Stimulated activated CD4-positive, alpha-beta T cell treated with anti-CD3 and anti-CD28 coated beads, Interleukin-1b, Interleukin-23, amount 100 ng/mL, for 4 hours (primary cell): ENCODE measurements at places on chromosomes 5 and 9.
A peak's percentile ranks its signal among the peaks of the same experiment; 100 is the strongest.

- no peak for DNase-seq
These were observed 988.7 kb upstream of the ARRDC3 start for GRCh38 chr5:92371889-92372235.

DNA sequence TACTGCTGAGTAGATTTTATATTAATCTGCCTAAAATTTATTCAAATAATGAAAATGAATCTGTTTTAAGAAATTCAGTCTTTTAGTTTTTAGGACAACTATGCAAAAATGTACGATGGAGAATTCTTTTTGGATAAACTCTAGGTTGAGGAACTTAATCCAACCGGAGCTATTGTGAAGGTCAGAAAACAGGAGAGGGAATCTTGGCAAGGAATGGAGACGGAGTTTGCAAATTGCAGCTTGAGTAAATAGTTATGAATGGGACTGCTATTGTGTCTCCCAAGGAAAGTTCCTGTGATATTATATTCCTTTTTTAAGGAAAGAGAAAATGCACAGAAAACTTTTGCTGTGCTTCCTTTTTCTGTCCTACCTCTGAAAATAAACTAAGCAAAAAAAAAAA is 67.9 kb downstream of the IQGAP2 start:
- no peak for DNase-seq

DNA sequence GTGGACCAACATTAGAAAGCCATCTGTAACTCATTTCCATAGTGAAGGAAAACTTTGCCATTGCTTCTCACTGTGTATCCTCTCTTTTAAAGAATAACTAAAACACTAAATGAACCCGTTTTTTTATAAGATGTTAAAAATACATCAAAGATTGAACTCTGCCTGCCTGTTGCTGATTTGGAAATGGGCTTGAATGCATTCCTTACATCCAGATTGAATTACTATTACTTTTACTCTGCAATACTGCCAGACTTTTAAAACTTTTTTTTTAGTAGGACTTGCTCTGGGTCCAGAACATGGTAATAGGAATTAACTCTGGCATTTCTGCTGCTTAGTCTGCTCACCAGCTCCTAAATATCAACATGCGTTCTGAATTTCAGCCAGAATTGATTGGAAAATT is 176.8 kb upstream of the PAPPA start:
- no peak for DNase-seq

DNA sequence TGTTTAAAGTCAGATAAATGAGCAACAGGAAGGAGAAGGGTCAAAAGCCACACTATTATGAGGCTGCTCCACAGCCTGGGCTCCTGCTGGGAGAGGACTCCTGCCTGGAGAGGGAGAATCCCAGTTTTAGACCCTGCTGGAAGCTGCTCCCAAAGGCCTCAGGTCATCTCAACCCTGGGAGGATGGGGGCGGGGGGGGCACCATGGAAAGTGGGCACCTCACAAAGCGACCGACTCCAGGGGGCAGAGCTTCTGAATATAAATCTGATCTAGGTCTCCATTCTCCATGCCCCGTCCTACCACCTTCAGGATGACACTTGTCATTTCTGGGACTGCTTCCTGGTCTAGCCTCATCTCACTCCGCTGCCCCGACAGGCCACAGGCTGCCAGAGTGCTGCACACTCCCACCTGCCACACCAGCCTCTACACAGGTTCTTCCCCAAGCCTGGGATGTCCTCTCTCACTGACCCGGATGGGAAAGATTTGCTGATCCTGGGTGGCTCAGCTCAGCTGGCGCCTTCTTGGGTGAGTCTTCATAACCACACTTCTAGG is 183.4 kb downstream of the GAPVD1 start:
- no peak for DNase-seq

- no peak for DNase-seq
These were observed 760.2 kb downstream of the TAF11L14 start for GRCh38 chr5:18394443-18394804.

DNA sequence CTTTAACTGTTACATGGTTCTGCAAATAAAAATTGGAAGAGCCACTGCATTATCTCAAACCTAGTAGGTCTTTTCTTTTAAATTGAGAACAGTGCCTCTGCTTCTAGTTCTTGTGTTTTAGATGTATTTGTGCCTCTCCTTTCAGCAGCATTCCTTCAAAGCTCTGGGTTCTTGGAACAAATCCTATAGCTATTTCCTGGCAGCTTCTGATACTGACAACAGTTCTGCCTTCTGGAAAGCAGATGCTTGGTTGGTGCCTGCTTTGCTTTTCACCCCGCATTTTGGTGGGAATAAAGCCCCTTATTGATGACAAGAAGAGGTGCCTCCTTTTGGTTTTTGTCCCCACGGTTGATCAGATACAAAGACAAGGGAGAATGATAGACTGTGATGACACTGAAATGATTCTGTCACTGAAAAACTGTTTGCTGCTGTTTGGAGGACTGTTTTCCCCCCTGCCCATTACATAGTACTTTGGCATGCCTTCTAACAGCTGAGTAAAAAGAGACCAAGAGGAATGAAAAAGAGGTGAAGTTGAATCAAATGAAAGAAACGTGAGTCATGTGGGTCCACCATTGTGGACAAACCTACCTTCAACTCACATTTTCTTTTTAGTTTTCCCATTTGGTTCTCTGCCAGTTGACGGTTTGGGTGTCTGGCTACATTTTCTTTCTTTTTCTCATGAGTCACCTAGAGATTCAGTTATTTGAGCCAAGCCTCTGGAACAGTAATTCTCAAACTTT is 5.6 kb downstream of the PTCD2 start:
- no peak for DNase-seq

- DNase-seq, result no peak
These were observed 20.7 kb upstream of the RXRA start for GRCh38 chr9:134305533-134305932.

GRCh38 chr5:67059744-67060490 is 136.7 kb downstream of the CD180 start:
- no peak for DNase-seq

GRCh38 chr5:175524211-175524610 is 45.9 kb downstream of the SFXN1 start:
- no peak for DNase-seq

GRCh38 chr5:168342985-168343384 is 51.5 kb downstream of the WWC1 start:
- no peak for DNase-seq

GRCh38 chr5:57179262-57180200 is 5.7 kb downstream of the GPBP1 start:
- DNase-seq, result no peak

GRCh38 chr5:154756868-154757813 is 2.0 kb downstream of the LARP1 start:
- peak; percentile 46 for DNase-seq

GRCh38 chr9:109411069-109411761 is 86.9 kb downstream of the PTPN3 start:
- DNase-seq, result no peak

GRCh38 chr5:58076483-58077257 is 383.2 kb downstream of the PLK2 start:
- no peak for DNase-seq

DNA sequence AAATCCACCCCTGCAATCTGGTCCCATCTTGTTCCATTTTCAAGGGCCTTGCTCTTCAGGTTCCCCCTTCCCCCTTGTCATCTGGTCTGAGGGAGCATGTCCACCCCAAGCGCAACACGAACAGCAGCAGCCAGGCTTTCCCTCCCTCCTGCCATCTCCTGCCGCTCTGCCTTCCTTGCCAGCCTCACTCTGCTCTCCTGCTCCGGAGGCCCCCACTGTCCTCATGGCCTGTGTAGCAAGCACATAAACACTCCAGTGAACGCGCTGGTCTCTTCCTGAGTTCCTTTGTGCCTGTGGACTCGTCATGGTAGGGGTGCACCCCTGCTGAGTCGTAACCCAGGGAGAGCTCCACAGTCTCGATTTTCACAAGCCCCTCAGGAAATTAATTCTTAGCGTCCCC is 29.9 kb downstream of the TENT4A start:
- DNase-seq, result no peak

- DNase-seq, result no peak
These were observed 435 bp downstream of the ZNF189 start for GRCh38 chr9:101398930-101399642.

- no peak for DNase-seq
These were observed 159.0 kb downstream of the KCTD16 start for GRCh38 chr5:144329681-144330080.

DNA sequence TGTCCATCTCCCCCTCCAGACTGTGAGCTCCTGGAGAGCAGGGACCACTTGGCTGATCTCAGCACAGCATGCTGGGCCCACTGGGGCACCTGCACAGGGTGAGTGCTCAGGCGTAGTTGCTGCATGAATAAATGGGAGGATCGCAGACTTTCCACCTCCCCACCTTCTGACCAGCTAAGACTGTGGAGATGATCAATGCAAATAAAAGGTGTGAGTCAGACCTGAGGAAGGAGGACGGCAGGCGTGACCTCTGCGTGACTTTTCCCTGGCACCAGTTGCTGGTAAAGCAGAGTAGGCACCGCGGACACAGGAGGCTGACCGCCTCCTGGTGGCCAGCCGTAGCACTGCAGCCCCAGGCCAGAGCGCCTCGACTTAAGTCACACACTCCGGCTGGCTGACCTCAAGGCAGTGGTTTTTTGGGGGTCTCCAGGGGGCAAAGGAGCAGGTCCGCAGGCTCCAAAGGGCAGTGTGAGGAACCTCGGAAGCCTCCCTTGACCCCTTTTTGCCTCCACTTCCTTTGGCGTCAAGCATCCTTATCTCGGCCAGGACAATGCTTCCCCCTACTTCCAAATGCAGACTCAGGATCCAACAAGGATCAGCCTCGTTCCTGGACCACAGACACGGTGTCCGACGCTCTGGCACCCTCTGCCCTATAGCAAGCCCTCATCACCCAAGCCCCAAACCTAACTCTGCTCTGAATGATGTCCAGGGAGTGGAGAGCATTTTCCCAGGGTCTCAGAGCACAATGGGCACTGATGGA is 12.7 kb upstream of the TDRD7 start:
- peak; percentile 64 for DNase-seq

- DNase-seq, result no peak
These were observed 333.4 kb downstream of the ICE1 start for GRCh38 chr5:5755888-5756287.

DNA sequence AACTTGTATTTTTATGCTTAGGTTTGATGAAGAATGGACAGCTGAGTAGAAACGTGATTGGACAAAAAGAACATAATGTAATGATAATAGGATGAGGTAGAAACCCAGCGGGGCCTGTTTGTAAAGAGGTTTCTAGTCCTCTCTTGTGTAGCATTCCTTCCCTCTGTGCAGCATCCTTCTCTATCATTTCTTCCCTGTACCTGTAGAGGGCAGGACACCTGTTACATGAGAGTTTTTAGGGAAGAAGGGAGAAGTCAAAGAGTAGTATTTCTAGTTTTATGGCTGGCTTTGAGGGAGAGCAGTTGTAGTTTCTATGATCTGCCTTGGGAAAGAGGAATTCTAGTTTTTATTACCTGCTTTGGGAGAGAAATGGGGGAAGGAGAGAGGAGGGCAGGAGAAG is 162.1 kb upstream of the FST start:
- DNase-seq, result no peak
